GM12892 (cell line): ENCODE measurements at places on chromosomes 1 and 21.
A peak's percentile ranks its signal among the peaks of the same experiment; 100 is the strongest.

GRCh38 chr1:201385299-201385891 is 7.9 kb upstream of the TNNT2 start:
- peak; percentile 71 for DNase-seq

DNA sequence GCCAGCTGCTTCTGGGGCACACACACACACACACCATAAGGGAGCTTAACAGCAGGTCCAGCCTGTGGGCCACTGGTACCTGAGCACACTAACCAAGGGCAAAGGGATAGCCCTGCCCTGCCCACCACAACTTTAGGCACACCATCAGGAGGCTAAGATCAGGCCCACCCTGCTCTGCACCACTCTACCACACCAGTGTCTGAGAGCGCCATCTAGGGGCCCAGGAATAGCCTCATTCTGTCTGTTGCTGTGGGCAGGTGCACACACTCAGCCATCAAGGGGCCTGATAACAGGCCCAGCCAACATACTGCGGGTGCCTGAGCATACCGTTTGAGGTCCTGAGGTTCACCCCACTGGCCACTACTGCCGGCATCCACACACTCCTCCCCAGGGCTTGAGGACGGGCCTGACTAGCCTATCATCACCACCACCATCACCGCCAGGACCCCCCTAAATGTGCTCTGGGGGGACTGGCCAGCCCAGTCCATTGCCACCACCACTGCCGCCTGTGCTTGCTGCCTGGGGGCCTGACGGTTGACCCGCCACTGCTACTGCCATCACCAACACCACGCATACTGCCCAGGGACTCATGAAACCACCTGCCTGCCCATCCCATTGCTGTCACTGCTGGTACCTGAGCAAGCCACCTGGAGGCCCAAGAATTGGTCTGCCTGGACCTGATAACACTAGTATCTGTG is 31.3 kb downstream of the NSL1 start:
- peak; percentile 29 for DNase-seq

DNA sequence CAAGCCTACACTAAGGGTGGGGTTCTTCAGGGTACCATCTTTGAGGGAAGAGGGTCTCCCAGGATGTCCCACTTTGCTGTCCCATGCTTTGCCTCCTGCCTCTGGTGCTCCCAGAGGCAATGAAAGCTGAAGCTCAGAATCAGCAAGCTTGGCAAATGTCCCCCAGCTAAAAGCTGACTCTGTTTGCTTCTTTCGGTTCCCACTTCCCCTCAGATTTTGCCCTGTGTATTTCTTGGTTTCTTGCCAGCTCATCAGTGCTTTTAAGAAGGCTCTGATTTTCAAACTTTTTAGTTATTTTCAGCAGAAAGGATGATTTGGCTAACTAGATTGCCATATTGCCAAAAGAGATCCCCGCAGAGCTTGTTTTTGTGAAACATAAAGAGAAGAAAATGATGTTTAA is 33.1 kb upstream of the COG2 start:
- no peak for DNase-seq

DNA sequence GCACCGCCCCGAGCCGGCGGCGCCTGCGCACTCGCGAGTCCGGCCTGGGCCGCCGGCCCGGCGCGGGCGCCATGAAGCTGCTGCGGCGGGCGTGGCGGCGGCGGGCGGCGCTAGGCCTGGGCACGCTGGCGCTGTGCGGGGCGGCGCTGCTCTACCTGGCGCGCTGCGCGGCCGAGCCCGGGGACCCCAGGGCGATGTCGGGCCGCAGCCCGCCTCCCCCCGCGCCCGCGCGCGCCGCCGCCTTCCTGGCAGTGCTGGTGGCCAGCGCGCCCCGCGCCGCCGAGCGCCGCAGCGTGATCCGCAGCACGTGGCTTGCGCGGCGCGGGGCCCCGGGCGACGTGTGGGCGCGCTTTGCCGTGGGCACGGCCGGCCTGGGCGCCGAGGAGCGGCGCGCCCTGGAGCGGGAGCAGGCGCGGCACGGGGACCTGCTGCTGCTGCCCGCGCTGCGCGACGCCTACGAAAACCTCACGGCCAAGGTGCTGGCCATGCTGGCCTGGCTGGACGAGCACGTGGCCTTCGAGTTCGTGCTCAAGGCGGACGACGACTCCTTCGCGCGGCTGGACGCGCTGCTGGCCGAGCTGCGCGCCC is at the start of gene B3GALT6:
Gene B3GALT6, plus strand, starts transcription at position 30 of the 588 bp plus-strand sequence. Its CDS starts 42 bp downstream, at position 72.
- DNase-seq: no peak

GRCh38 chr1:19648689-19649088 is 4.6 kb downstream of the NBL1 start:
- no peak for DNase-seq

DNA sequence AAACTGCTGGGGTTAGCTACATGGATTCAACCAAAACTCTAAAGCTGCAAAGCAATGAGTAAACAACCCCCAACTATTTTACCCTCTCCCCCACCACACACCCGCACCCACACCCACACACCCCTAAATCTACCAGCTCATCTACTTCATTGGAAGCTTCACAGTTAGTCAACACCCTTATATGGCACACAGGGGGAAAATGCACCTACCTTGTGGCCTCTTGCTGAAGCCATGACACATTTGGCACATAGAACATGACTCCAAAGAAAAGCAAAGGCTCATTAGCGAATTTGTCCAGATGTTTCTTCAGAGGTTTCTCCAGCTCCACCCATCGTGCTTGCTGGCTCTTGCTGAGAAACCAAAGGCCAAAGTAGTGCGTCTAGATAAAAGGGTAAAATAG is 99.8 kb downstream of the PTPN14 start:
- no peak for DNase-seq

GRCh38 chr1:174448531-174448883 is 743 bp downstream of the GPR52 start:
- DNase-seq: no peak

DNA sequence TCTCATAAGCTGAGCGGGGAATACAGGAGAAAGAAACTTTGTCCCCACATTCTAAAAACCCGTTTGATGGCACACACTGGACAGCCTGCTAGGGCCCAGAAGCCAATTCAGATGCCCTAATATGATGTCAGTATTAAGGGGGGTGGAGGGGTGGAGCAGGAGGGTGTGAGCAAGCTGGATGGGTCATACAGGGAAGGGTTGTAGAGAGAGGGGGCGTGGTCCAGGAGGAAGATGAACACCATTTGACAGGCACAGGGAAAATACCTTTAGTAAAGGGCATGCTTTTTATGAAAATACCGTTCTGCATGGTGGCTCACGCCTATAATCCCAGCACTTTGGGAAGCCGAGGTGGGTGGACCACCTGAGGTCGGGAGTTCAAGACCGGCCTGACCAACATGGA is 6.0 kb downstream of the TARS2 start:
- no peak for DNase-seq

- DNase-seq: peak; percentile 53
Observed at GRCh38 chr1:39102537-39103327, 76.6 kb downstream of the NDUFS5 start.

GRCh38 chr1:83060221-83060620 is 938.7 kb downstream of the TTLL7 start:
- DNase-seq: no peak

DNA sequence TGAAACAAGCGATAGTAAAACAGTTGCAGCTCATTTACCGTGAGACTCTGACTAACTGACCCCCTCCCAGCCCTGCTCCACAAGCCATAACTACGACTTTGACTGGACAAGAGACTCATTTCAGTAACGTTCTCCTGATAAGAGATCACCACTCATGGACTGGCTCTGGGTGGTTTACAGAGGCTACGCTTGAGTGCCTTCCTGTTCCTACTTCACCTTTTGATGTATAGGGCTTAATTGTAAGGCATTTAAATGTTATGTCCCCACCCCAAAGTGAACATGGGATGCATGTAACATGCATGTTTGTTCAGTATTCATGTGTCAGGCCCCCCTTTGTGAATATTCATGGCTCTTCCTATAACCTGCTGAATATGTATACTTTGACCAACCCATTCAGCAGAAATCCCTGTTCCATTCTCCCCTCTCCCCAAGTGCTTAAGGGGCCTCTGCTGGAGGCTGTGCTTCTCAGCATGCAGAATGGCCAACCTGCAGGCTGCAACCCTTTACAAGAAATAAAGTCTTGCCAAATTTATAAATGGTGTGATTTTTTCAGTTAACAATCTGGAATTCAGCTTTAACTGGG is 50.7 kb upstream of the SPOCD1 start:
- DNase-seq: peak; percentile 42

DNA sequence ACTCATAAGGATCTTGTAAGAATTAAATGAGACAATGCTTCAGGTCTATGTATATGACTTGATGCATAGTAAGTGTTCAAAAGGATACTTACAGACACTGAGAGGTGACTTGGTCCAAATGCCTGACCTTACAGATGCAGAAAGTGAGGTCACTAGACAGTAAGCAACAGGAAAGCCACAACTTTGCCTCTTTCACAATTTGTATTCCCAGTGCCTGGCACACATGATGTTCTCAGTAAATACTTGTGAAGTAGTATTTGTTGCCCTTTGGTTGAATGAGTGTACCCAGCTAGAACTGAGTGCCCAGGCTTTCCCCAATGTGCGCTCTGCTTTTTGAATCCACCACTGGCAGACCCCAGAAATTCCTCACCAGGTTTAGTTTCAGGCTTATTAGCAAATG is 105.1 kb downstream of the BEND5 start:
- DNase-seq: no peak

- DNase-seq: no peak
Observed at GRCh38 chr1:170692866-170693575, 29.1 kb downstream of the PRRX1 start.

GRCh38 chr1:54575161-54575560 is 27.1 kb downstream of the ACOT11 start:
- no peak for DNase-seq

DNA sequence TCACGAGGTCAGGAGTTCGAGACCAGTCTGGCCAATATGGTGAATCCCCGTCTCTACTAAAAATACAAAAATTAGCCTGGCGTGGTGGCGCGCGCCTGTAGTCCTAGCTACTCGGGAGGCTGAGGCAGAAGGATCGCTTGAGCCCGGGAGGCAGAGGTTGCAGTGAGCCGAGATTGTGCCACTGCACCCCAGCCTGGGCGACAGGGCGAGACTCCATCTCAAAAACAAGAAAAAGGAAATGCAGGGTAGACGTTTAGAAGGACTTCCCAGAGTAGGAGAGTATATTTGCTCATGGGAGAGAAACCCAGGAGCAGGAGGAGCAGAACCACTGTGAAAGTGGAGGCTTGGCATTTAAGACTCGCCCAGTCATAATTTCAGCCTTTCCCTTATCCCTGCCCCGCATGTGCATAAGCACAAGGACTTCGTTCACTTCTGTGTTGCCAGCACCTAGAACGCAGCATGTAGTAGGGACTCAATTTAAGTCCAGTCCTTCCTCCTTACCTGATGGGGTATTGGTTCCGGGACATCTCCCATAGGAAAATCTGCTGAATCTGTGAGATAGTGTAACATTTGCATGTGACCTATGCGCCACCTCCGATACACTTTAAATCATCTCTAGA is 5.2 kb upstream of the MEF2D start:
- DNase-seq: no peak

DNA sequence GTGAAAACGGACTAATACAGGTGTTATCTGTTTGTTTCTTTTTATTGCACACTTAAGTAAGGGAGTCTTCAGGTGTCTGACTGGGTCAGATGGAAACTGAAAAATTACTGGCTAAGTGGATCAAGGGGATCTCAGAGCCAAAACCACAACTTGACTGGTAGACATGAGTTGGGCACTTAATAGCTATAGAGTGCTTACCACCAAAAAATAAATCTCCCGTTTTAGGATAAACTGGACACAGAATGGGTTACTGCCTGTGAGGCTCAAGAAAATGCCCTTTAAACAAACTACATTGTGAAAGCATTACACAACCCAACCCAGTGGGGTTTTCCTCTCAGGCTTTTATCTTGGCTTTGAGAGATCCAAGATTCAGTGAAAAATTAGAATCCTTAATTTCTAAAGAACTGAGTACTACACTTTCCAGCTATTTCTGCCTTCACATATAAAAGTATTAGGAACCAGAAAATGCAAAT is 134.0 kb upstream of the LYPLAL1 start:
- DNase-seq: no peak

DNA sequence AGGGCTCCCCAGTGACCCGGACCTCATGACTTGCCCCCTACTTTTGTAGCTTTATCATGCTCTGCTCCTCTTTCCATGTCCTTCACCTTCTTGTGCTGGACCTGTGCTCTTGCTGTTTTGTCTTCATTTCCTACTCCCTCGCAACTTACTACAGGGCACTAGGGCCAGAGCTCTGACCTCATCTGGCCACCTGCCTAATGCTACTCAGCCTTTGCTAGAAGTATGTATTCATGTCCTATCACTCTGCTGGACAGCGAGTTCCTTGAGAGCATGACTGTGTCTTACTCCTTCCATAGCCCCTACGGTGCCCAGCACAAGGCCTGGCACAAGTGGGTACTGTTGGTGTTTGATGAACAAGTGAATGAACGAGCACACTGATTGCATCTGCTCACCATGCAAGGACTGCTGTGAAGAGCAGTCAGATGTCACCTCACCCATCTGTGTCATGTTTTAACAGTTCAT is 1.9 kb downstream of the MTFR1L start:
- DNase-seq: no peak

- DNase-seq: no peak
Observed at GRCh38 chr21:40882192-40882915, 35.4 kb upstream of the DSCAM start.

DNA sequence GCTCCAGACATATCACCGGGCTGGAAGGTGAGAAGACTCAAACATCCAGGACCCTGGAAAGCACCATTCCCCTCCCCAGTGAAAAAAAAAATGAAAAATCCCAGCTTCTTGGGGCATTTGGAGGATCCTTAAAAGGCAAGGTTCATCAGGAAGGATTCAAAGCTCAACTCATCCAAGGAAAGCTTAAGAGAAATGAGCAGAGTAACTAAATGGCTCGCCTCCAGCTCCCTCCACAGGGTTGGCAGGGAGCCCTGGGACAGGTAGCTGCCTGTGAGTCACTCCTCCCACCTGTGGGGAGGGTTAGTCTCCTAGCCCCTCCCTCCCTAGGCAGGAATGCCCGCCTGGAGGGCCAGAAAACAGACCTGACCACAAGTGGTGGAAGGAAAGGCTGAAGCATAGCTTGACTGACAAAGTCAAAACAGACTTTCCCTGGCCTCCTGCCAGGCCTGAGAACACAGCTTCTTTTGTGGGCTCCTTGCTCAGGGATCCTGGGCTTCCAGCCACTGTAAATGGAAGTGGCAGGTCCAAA is 712 bp upstream of the LAMB3 start:
- DNase-seq: no peak

DNA sequence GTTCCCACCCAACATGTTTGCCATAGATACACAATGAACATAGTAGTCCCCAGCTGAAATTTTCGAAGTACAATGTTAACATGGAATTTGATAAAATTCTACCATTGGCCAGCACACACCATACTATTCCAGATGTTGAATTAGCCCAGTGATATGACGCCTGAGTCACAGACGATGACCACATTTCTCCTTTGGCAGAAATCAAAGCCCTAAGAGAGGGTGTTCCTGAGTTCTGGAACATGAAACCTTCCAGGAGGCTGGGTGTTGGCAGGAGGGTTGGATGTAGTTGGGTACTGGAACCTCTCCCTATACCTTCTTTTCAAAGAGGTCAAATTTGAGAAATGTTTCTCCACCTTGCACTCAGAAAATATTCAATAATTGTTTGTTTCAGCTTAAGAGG is 37.8 kb downstream of the LPAR3 start:
- no peak for DNase-seq
